Activated T-helper 1 cell treated with Interleukin-2 at 50 U/mL for 16 hours (primary cell): ENCODE measurements at places on chromosomes 4 and X.

GRCh38 chr4:120440730-120441129, 374.1 kb upstream of the MAD2L1 start:
- DNase-seq = no peak

DNA sequence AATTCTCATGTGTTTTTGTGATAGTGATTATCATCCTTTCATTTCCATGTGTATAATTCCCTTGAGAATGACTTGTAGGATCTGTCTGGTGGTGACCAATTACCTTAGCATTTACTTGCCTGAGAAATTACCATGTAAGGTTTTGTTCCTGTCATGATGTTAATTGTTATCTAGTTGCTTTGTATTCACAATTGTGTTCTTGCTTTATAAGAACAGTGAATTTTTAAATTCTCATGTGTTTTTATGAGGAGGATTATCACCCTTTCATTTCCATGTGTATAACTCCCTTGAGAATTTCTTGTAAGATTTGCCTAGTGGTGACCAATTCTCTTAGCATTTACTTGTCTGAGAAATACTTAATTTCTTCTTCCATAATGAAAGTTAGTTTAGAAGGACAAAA, 758.2 kb upstream of the NDST4 start:
- no peak for DNase-seq

DNA sequence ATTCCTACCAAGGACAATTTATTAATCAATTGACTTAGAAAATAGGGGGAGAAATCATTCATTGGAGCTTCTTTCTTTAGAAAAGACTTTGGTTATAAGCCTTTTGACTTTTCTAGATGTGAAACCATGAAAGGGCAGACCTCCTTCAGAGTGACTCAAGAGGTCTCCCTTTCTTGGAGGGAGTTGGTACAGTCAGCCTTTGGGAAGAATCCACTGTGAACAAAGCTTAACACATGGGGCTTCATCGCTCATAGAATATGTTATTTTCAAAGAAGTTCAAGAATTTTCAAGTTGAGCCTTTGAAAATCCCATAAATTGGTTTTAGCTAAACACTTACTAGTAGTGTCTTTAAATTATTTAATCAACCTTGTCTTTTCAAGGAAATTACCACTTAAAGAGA, 28.0 kb downstream of the RIPPLY1 start:
- no peak for DNase-seq

DNA sequence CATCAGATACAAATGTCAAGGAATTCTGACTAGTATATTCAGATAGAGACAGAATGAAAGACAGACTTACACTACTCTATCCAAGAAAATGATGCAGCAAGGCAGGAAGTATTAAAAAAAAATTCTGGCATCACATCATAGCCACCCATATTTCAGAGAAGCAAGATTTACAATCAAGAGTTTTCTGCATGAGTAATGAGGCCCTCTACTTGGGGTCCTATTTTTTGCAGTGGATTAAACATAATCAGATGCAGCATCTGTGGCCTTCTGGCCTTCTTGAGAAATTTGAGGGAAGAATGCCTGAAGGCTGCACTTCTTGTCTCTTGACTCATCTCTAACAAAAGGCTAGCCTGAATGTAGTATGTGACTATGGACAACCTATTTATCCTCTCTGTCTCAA, 48.2 kb upstream of the SLIT2 start:
- DNase-seq = no peak

- peak; percentile 7 for DNase-seq
Observed at GRCh38 chr4:69823481-69824186, 36.3 kb downstream of the SULT1E1 start.

- DNase-seq = no peak
Observed at GRCh38 chrX:40895246-40895645, 159.9 kb upstream of the MED14 start.

DNA sequence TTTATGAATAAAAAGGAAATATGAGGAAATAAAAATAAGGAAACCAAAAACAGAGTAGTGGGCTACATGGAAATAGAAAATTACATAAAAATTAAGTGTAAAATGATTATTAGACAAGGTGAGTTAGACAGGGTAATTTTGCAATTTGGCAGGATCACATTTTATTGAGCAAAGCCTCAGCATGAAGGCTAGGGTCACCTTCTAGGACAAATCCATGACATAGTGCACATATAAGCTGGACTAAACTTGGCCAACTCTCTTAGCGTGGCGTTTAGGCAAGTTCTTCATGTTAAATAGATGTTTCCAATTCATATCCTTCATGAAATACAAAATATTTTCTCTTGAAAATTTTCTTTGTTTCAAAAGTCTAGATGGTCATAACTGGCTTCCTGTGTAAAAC, 25.7 kb upstream of the UGT2B7 start:
- DNase-seq = no peak

GRCh38 chr4:128255906-128256305, 31.7 kb downstream of the PGRMC2 start:
- DNase-seq = no peak

DNA sequence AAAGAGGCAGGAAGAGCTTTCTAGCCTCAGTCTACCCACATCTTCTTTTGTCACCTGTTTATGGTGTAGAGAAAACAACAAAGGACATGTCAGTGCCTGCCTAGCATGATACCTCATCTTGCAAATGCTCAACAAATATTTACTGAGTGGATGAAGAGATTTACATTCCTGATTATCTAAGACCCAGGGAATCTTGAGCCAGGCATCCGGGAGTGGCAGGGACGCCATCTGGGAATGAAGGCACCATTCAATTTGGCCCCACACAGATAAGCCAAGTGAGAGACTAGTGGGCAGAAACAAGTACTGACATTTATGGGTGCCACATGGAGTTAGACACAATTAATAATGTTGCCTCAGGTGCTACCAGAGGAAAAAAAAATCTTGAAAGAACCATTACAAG, 36.8 kb upstream of the CASK start:
- no peak for DNase-seq

GRCh38 chr4:147220833-147221232, 260.1 kb upstream of the EDNRA start:
- DNase-seq = no peak

DNA sequence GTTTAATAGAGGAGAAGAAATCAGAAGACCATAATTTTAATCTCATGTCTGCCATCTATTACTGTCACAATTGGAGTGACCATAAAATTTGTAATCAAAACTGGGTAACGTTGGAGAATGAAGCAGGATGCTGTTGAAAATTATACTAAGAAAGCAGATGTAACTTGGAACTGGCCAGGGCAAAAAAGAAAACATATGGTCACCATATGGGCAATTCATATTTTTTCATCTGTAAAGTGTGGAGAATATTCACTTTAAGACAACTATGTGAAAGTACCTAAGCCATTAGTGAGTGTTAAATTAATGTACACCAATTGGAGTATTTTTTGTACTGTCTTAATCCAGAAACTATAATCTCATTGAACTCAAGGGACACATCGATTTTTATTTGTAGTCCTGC, 1008.0 kb downstream of the GLUD2 start:
- no peak for DNase-seq

DNA sequence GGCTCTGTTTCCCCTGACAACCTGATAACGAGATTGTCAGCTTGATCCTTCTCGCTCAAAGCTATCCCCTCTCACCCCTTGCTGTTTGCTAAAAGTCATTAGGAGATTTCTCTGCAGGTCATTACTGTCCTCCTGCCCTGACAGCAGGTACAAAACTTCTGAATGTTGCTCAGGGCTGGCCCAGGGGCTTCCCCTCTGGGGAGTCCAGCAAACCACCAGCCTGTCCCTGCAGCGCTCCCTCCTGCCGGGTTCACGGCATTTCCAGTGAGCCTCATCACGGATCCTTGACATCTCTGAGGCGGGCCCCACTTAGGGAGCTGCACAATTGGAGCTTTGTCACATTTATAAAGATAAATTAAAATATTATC, 5.2 kb upstream of the SORCS2 start:
- DNase-seq = no peak

GRCh38 chrX:123851079-123851478, 8.8 kb upstream of the XIAP start:
- DNase-seq = no peak

DNA sequence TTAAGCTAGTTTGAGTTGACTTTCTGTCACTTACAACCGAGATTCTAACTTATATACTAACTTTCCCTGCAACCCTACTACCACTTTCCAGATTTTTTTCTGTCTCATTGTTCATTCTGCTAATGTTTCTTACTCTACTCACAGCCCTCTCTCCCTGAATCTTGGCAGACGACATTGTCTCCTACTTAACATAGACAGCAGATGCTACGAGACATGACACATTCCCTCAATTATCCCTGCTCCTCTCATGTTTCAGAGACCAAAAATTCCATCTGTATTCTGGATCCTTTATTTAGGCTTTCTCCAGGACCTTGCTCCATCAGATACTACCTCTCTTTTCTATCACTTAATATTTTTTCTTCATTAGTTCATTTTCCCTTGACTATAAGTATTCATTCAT, 379.1 kb upstream of the TEX13C start:
- DNase-seq = no peak

- DNase-seq = no peak
Observed at GRCh38 chr4:122163767-122164166, 11.6 kb downstream of the BLTP1 start.

DNA sequence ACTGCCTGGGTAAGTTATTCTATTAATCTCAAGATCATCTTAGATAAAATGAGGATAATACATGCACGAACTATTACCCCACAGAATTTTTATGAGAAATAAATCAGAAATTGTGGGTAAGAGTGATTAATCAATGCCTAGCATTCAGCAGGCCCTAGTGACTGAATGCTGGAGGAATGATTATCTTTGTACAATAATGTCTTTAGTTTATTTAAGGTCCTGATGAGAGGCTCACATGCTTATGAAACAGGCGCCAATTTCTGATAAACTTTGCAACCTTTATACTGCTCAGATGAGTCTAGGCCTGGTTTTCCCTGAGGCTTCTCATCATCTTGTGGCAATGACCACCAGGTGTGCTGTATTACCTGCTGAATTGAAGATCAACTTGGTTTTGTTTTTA, 27.8 kb upstream of the BMP2K start:
- no peak for DNase-seq
